ENCODE measurements at places on chromosomes 12 and 14.

DNA sequence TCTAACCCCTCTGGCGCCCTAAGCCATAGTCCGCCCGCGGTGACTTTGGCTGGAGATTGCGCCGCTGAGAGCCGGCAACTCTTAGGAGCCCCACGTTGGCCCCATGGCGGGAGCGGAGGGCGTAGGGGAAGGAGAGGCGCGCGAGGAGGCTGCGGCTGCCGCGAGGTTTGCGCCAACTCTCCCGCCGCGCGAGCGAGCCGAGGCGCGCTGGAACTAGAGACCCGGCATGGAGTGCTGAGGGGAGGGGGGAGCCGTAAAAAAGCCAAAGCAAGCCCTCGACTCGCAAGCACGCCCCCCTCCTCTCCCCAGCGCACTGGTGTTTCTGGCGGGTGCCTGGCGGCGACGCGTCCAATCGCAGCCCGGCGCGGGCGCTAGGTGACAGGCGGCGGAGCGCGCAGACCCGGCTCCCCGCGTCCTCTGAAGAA is at the start of gene SYT10:
SYT10 (minus strand) TSS at position 233 of the 425 bp plus-strand sequence. CDS start 297 bp downstream, outside the sequence.
- DNase-seq: no peak

DNA sequence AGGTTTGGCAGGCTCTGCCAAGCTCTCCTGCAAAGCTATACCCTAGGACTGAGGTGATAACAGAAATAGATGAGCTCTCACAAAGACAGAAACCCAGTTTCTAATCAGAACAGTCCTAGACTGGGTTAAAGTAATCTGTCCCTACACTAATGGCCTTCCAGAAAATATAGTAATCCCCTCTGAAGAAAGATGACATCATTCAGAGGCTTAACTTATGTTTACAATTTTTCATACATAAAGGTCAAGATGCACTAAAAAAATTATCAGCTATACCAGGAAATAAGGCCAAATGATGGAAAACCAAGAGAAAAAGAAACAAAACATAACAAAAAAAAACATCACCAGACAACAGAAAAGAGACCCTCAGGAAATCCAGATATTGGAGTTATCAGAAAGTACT is 4.9 kb upstream of the WASHC4 start:
- DNase-seq: no peak

DNA sequence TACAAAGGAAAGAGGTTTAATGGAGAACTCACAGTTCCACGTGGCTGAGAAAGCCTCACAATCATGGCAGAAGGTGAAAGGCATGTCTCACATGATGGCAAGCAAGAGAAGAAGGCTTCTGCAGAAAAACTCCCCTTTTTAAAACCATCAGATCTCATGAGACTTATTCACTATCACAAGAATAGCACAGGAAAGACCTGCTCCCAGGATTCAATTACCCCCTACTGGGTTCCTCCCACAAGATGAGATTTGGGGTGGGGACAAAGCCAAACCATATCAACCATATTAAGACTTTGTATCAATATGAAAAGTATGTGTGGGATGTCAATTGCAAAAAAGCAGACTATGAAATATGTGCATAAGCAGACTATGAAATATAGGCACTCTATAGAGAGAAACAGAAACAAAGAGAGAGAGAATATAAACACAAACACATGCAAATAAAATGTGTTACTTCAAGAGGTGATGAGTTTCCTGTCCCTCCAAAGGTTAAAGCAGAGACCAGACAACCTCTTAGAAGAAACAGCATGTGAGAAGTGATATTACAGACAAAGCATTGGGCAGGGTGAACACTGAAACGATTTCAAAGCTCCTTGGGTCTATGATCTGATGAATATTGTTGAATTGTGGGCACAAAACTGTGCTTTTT is 151.2 kb upstream of the KRR1 start:
- DNase-seq: no peak

- DNase-seq: no peak
These were observed 48.1 kb upstream of the OTX2 start for GRCh38 chr14:56858422-56858821.

DNA sequence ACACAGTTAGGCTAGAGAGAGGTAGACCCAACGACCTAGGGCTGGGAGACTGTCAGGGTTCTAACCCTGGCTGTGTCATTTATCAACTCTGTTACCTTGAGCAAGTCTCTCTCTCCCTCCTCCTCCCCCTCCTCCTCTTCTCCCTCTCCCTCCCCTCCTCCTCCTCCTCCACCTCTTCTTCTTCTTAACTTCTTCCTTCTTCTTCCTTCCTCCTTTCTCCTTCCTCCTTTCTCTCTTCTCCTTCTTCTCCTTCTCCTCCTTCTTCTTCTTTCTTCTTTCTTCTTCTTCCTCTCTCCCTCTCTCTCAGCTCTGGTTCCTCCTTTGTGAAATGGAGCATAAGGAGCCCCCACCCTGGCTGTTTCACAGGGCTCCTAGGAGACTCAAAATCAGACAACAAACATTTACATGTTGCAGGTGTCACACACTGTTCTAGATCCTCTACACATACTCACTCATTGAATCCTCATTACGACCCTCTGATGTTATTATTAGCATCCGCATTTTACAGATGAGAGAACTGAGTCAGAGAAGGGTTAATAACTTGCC is 2.2 kb upstream of the KCNH3 start:
- DNase-seq: no peak

- no peak for DNase-seq
These were observed 97.2 kb downstream of the SSPN start for GRCh38 chr12:26292596-26292995.

DNA sequence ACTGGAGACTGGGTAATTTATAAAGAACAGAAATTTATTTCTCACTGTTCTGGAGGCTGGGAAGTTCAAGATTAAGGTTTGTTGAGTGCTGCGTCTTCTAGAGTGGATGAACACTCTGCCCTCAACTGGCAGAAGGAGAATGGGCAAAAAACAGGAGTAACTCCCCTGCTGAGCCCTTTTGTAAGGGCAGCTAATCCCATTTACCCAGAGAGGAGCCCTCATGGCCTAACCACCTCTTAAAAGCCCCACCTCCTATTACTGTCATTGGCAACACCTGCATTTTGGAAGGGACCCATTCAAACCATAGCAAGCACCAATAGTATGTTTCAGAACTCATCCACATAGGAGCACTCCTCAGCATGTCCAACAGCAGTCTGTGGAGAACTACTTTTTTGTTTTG is 47.4 kb downstream of the BORCS5 start:
- DNase-seq: no peak

DNA sequence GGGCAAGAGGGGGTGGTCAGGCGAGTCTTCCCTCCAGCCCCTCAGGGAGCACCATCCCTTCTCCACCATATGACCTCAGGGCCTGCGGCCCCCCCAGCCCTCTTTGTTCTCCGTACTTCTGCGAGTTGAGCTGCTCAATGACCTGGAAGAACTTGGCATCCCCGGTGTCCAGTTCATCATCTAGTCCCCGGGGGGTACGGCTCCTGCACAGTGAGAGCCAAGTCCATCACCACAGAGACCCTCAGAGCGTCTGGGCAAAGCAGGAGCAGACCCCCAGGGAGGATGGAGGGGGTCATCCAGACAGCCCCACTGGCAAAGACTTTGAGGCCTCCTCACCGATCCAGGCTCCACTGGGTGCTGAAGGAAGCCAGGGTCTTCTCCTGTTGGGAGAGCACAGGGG is 8.9 kb downstream of the ADCY4 start:
- DNase-seq: no peak

- peak; percentile 35 for DNase-seq
These were observed 58.7 kb downstream of the TUNAR start for GRCh38 chr14:95935228-95935822.

GRCh38 chr12:24742378-24742777 is 206.5 kb downstream of the BCAT1 start:
- no peak for DNase-seq

DNA sequence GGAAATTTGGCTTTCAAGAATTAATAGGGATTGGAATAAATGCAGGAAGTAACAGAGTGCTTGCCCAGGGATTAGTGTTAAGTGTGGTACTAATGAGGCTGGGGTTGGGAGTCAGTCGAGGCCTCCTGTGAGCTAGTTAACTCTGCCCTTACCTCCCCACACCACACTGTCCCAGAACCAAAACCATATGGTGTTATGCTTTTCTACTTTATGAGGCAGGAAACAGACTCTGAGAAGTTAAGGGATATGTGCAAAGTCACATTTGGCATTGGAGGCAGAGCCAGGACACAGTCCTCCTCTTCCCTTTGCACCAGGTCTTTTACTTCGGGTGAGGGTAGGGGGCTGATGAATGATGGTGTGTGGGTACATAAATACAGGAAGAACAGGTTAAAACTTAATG is 41.9 kb downstream of the PELI2 start:
- no peak for DNase-seq

- no peak for DNase-seq
These were observed 1.0 kb upstream of the NRIP2 start for GRCh38 chr12:2835691-2836403.

DNA sequence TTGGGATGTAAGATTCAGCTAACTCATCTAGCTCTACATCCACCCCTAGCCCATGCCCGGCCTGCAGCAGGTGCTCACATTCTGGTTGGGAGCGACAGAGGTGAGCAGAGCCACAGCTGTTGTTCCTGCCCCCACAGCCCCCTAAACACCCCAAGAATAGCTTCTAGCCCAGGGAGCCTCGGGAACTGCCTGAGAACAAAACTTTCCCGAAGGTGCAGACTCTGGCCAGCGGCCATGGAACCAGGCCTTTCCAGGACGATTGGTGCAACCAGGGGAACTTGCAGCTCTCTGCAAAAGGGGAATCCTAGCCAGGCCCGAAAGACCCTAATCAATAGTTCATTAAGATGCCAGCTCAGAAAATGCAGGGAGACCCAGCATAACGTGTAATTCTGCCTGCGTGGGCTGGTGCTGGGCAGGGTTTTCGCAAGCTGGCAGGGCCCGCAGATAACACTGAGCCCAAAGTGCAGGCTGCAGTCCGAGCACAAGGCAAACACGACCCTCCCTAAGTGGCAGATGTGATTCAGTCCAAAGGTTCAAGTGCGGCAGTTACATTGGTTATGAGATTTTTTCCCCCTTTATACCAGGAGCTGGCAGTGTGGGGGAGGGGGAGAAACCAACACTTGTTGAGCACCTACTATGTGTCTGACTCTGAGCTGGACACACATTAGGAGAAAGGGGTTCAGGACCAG is 122.5 kb upstream of the MAP1LC3B2 start:
- no peak for DNase-seq

- no peak for DNase-seq
These were observed 231.0 kb downstream of the ALG10B start for GRCh38 chr12:38547586-38547985.

DNA sequence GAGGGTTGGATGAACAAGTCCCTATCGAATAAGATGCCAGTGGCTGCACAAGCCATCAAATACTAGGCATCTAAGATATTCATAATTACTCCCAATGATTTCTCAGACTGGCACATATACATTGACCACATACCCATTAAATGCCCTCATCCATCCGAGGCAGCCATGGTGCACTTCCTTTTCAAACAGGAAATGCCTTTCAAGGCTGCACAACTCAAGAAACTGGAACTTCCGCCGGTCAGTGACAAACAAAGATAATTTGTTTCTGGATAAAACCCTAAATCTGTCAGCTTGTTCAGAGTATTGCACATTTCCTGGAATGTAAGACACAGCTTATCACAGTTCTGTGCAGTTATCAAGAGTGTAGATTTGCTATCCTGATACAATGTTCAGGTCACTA is 203.7 kb downstream of the RMST start:
- DNase-seq: no peak

- DNase-seq: peak; percentile 38
These were observed 635 bp downstream of the LTA4H start for GRCh38 chr12:96034621-96035282.

GRCh38 chr14:34715127-34715863 is 902 bp upstream of the CFL2 start:
- no peak for DNase-seq

DNA sequence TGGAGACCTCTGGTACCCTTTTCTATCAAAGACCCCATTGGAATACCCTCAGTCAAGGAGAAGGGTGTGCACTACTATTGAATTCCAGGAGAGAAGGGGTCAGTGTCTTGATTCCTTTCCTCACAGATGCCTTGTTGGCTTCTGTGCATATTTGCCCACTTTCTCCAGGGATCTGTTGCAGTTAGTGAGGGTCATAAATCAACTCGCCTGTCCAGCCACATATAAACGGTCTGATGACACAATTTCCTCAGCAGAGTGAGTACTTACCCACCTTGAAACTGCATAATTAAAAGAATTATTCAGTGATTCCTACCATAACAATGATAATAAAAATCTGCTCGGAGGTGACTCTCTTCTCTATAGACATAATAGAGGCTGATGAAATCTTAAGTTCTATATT is 13.9 kb upstream of the DCD start:
- no peak for DNase-seq

GRCh38 chr12:117854339-117855012 is 114.3 kb downstream of the KSR2 start:
- peak; percentile 42 for DNase-seq

DNA sequence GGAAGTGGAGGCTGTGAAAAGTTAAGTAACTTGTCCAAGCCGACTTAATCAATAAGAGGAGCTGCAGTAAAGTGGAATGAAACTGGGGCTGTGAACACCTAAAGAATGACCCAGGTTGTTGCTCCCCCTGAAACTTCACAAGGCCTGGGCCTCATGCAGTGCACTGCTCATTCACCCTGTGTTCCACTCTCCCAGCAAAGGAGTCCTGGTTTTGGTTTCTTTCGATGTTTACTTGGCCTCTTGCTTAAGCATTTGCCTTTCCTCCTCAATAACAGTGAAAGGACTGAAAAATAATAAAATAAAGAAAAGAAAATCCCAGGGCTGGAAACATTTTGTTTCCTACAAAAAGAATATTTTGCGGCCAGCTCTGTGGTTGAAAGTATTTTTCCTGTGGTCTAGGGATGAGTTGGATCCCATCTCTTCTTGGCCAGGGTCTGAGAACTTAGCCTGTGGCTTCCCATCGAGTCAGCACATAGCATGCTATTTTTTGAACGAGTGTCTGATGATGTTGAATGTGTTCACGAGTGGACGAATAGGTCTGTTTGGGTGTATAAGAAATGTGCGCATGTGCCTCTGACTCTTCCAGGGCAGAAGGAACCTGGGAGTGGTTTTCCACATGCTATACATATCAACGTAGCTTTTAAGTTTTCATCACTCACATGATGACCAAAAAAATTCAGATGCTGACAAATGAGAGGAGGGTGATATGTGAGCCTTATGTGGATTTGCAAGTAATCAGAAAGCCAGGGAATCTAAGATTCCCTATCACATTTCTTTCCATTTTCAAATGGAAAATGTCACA is 349.8 kb downstream of the ZFP36L1 start:
- DNase-seq: peak; percentile 91

- DNase-seq: peak; percentile 83
These were observed at the start of gene GLT8D2 for GRCh38 chr12:104049903-104050356. Gene GLT8D2, minus strand, starts transcription at chr12:104050187. Its CDS starts 30,539 bp downstream, at chr12:104019648.

GRCh38 chr14:36514278-36515104 is 5.5 kb downstream of the NKX2-1 start:
- DNase-seq: no peak

DNA sequence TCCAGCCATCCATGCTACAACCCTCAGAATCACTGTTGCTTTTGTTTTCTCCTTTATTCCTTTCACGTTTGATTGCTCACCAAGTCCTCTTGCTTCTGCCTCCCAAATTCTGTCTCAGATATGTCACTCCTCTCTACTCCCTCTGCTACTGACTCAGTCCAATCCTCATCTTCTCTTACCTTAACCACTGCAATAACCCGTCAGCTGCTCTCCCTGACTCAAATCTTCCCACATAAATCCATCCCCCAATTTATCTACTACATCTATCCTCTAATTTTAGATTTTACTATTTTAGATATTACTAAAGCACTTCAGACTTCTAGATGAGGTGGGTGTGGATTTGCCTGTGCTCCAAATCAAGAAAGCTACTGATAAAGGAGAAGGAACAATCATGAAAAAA is 23.2 kb downstream of the EIF2B2 start:
- no peak for DNase-seq

- DNase-seq: no peak
These were observed 2.0 kb downstream of the SERPINA4 start for GRCh38 chr14:94562941-94563883.
